ENCODE measurements at places on chromosomes 7 and 10.

- no peak for DNase-seq
Measured at GRCh38 chr7:157565201-157565626, 228.4 kb downstream of the DNAJB6 start.

DNA sequence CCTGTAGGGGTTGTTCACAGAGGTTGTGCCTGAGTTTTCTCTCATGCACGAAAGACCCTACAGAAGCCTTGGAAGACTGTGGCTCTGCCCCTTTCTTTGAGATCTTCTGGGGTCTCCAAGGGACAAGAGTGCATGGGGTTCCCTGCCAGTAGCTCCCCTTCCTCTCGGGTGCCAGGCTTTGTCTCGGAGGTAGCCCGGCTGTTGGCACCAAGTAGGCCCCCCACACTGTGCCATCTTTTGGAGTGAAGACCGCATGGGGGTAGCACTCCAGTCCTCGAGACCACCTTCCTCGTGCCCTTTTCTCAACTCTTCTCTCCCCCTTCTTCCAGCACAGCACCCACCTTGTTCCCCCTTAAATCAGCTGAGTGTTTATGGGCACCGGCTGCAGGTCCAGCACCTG is 41.6 kb downstream of the OAT start:
- DNase-seq = no peak

DNA sequence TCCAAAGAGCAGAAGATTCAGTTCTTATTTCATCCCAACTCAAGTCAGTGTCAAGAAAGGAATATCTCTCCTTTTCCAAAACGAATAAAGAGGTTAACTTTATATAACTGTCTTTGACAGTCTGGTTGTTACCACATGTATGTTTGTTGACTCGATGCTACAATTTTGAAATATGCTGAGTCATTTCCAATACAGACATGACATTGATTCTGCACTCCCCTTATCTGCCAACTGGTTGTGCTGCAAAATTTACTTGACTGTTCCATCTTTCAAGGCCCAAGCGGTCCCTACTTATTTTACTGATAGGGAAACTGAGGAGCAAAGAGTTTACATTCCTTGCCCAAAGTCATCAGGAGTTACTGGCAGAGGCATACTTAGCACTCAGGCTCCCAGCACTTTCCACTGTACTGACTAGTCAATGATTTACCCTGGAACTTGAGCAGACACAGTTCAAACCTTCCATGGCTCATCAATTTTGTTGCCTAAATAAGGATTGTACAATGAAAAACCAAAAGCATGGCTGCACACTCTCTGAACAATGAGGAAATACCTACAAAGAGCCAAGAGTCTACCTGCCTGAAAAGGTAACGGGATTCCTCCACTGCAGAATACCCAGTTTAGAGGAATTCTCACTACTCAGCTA is 52.8 kb downstream of the ABLIM1 start:
- DNase-seq = no peak

DNA sequence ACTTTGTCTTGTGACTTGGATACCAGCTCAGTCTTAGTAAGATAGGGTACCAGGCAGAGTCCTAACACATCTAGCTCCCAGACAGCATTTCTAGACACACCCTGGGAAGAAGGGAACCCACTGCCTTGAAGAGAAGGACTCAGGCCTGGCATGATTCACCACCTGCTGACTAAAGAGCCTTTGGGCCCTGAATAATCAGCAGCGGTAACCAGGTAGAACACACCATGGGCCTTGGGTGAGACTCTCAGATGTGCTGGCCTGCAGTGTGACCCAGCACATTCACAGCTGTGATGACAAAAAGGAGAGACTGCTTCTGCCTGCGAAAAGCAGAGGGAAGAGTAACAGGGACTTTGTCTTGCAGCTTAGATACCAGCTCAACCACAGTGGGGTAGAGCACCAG is 10.4 kb upstream of the TNKS2 start:
- DNase-seq = no peak

GRCh38 chr7:14271441-14271840 is 282.0 kb upstream of the ETV1 start:
- DNase-seq = no peak

DNA sequence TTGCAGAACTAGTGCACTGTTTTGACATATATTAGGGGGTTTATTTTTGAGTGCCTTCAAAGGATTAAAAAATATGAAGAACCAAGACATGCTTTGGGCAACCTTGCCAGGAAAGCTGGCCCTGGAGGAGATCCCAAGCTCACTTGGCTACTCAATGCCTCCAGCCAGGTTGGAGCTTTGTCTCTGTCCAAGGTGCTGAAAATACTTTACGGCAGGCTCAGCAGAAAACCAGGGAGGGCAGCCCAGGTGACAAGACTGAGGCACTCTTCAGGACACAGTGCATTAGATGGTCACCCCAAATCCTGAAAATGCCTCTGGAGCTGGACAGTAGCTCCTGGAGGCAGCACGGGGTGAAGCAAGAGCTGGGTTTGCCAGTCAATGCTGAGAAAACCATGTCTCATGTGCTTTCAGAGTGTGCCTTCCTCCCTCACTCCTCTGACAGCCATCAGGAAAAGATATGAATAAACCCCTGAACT is 5.8 kb upstream of the KCNH2 start:
- peak; percentile 61 for DNase-seq

- no peak for DNase-seq
Measured at GRCh38 chr7:114539575-114539974, 125.0 kb downstream of the FOXP2 start.

GRCh38 chr10:112842832-112843360 is 107.2 kb upstream of the TCF7L2 start:
- DNase-seq = no peak

GRCh38 chr7:24816868-24817267 is 59.6 kb upstream of the GSDME start:
- DNase-seq = no peak

GRCh38 chr7:88635149-88635548 is 124.4 kb upstream of the ZNF804B start:
- no peak for DNase-seq

GRCh38 chr7:47195641-47196040 is 386.3 kb downstream of the TNS3 start:
- DNase-seq = no peak

GRCh38 chr10:120262857-120263547 is 194.0 kb upstream of the PLPP4 start:
- DNase-seq = no peak

GRCh38 chr10:33117230-33117629 is 159.2 kb upstream of the ITGB1 start:
- DNase-seq = no peak

DNA sequence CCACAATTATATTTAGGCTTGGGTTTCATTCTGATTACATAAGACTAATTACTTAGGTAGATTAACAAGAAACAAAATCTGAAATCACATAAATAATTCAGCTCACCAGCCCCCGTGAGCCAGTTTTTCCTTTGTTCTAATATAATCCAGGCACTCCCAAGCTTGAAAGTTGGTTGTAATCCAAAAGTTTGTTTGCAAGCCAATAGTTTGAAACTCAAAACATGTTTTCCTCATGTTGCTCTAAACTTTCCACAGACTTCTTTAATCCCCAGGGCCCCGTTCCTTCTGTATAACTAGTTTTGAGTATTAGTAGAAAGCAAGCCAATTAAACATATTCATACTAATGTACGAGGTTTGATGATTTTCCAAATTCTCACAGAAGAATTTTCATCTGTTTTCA is 56.1 kb downstream of the SP8 start:
- DNase-seq = no peak

GRCh38 chr10:86155054-86155921 is 211.3 kb downstream of the GRID1 start:
- DNase-seq = no peak

GRCh38 chr10:67011480-67011879 is 85.6 kb downstream of the LRRTM3 start:
- no peak for DNase-seq

- DNase-seq = no peak
Measured at GRCh38 chr7:24991353-24991752, 11.4 kb upstream of the OSBPL3 start.

- DNase-seq = no peak
Measured at GRCh38 chr10:1404323-1405260, 332.7 kb downstream of the ADARB2 start.

DNA sequence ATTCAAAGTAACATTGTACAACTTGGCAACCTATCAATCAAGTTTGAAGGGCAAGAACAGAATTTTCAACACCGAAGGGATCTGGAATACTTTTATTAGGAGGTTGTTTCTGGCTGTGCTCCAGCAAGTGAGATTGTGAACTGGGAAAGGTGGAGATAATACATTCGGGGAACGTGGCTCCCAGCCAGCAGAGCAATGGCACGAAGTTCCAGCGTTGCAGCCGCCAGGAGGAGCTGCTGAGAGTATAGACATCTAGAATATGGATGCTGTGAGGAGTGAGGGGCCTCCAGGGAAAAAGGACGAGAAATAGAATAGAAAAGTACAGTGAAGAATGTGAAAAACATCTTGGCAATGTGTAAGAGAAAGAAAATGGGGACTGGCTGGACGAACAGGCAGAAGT is 69.5 kb downstream of the TCERG1L start:
- no peak for DNase-seq

GRCh38 chr10:28411648-28412047 is 108.8 kb upstream of the MPP7 start:
- peak; percentile 66 for DNase-seq

GRCh38 chr10:88330174-88330573 is 252.9 kb downstream of the RNLS start:
- no peak for DNase-seq

All from CD4-positive, alpha-beta T cell treated with Interferon alpha-2 for 1 hour (primary cell).